Suppressor macrophage treated with lipopolysaccharide for 4 hours (primary cell): ENCODE measurements at places on chromosomes 5 and 9.

GRCh38 chr5:144711172-144711571 lies 540.5 kb downstream of the KCTD16 start:
- no peak for DNase-seq

GRCh38 chr5:89315286-89316100 lies 432.5 kb upstream of the MEF2C start:
- DNase-seq: no peak

DNA sequence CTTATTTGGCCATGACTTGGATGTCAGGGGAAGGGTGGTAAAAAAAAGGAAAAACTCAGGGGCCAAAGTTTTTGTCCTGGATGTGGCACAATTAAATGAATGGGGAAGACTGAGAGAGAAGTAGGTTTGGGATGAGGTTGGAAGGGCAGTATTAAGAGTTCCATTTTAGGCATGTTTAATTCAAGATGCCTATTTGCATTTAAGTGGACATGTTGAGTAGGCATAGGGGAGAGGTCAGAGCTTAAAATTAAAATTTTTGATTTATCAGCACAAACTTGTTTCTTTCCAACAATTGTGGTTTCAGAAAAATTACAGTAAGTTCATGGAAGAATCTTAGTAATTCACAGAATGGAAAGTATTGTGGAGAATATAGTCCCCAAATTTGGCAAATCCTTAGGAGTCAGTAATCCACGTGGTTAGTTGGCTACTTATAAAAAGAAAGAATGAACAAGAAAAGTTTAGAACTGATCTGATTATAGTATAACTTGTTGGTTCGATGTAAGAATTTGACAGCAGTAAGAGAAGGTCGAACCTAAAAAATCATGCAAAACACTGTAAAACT lies 265.9 kb downstream of the SAXO1 start:
- DNase-seq: no peak

- DNase-seq: no peak
These were observed 236.9 kb downstream of the PDE4D start for GRCh38 chr5:59656351-59657254.

DNA sequence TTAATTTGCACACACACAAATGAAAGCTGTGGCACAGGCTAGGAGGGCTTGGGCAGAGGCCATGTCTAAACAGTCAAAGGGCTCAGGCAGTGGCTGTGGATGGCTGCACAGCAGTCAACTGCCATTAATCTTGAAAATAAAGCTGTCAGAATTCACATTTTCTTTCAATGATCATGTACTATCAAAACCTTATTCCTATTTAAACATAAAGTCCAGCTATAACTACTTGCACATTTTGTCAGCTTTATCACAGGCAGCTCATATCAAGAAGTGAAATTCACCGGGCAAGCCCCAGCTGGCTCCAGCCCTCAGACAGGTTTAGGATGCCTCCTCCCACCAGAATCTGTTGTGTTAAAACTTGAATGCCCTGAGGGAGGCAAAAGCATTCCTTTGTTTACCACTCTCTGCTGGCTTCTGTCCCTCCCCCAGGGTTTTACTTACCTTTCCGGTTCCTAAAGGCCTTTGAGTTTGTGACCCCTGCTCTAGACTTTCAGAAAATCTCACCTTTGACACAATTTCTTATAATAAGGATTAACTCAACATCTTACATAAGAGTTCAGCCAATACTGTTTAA lies 54.9 kb upstream of the GRAMD2B start:
- DNase-seq: no peak

- no peak for DNase-seq
These were observed 41.3 kb downstream of the LRSAM1 start for GRCh38 chr9:127492616-127493015.
